ENCODE measurements at places on chromosomes 1 and 21.

DNA sequence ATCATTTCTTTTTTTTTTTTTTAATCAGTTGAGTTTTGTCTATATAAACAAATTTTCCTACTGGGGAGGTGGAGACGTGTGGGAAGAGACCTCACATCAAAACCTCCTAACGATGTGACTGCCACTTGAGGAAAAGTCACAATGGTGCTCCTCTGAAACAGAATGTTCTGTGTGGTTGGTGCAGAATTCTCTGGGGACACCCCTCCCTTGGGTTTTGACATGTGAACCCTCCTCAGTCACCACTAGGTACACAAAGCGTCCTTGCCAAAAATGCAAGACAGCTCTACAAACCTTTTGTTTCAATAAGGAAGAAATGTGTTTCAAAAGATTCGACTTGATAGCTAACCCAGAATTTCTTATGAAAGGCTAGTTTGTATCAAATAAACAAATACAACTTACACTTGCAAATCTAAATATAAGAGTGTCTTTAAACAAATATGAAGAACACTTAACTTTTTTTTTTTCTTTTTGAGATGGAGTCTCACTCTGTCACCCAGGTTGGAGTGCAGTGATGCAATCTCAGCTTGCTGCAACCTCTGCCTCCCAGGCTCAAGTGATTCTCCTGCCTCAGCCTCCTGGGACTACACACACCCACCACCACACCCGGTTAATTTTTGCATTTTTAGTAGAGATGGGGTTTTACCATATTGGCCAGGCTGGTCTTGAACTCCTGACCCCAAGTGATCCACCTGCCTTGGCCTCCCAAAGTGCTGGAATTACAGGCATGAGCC is 9.3 kb downstream of the SLC25A24 start:
- no peak for DNase-seq
- peaks cover 67% of the 10 kb centered on the region for H3K36me3 ChIP-seq
- H3K4me3 ChIP-seq: no peak overlapping the region

DNA sequence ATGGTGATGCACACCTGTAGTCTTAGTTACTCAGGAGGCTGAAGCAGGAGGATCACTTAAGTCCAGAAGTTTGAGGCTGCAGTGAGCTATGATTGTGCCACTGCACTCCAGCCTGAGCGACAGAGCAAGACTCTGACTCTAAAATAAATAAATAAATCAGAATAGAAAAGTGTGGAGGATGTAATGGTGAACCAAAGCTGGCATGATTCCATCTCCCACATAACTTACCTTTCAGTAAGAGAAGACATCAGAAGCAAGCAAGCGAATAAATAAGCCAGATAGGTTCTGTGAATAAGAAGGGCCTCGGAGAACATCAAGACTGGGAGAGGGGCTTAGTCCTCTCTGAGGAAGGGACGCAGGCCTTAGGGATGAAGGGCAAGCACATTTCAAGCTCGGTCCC is 59.5 kb downstream of the TOMM20 start:
- DNase-seq: no peak
- H3K4me1 ChIP-seq: peaks cover 15% of the 10 kb centered on the region
- no peak overlapping the region for H3K4me3 ChIP-seq
- H3K36me3 ChIP-seq: no peaks in the 10 kb centered on the region
- H3K27ac ChIP-seq: no peak overlapping the region

- no peak for DNase-seq
- H3K27me3 ChIP-seq: peaks cover 11% of the 10 kb centered on the region
- H3K27ac ChIP-seq: no peak overlapping the region
- H3K4me3 ChIP-seq: no peak overlapping the region
Measured at GRCh38 chr1:66464802-66465201, 69.2 kb upstream of the SGIP1 start.

DNA sequence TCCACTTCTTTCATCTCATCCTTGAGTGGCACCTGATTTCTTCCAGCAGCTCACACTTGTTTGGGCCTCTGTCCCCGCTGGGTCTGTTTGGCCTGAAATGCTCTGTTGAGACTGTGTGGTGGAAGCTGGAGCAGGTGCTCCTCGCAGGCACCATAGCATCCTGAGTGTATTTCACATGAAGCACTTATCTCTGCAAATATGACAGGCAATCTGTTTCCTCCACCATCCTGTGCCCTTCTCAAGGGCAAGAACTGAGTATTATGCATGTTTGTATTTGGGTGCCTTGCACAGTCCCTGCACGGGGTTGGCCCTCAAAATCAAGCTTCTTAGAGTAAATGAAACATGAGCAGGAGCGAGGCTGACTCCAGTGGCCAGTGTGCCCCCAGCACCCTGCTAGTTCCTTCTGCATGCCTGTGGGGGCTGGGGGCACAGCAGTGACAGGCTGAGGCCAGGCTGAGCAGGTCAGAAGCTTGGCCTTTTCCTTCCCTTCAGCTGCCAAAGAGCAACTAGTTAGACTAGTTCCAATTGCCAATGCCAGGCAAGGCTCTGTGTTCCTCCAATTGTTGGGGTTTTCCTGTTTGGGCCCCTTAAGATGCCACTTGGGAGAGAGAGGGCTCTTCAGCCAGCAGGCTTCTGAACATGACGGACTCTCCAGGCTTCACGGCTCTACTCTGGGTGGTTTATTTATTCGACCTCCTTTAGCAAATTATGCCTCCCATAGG is 129.6 kb upstream of the ATP1A1 start:
- peaks cover 2% of the 10 kb centered on the region for H3K27me3 ChIP-seq
- H3K4me1 ChIP-seq: no peaks in the 10 kb centered on the region
- DNase-seq: no peak
- no peak overlapping the region for H3K4me3 ChIP-seq
- no peaks in the 10 kb centered on the region for H3K36me3 ChIP-seq

GRCh38 chr21:37005548-37006485 is 685 bp upstream of the RIPPLY3 start:
- no peak overlapping the region for H3K27ac ChIP-seq
- peaks cover 37% of the 10 kb centered on the region for H3K27me3 ChIP-seq
- no peak overlapping the region for H3K4me3 ChIP-seq
- no peak for DNase-seq
- no peaks in the 10 kb centered on the region for H3K36me3 ChIP-seq

GRCh38 chr1:223210788-223211120 is 67.7 kb upstream of the TLR5 start:
- no peak overlapping the region for H3K27ac ChIP-seq
- no peak for DNase-seq
- H3K27me3 ChIP-seq: peaks cover 20% of the 10 kb centered on the region
- no peaks in the 10 kb centered on the region for H3K4me1 ChIP-seq
- H3K36me3 ChIP-seq: no peaks in the 10 kb centered on the region

DNA sequence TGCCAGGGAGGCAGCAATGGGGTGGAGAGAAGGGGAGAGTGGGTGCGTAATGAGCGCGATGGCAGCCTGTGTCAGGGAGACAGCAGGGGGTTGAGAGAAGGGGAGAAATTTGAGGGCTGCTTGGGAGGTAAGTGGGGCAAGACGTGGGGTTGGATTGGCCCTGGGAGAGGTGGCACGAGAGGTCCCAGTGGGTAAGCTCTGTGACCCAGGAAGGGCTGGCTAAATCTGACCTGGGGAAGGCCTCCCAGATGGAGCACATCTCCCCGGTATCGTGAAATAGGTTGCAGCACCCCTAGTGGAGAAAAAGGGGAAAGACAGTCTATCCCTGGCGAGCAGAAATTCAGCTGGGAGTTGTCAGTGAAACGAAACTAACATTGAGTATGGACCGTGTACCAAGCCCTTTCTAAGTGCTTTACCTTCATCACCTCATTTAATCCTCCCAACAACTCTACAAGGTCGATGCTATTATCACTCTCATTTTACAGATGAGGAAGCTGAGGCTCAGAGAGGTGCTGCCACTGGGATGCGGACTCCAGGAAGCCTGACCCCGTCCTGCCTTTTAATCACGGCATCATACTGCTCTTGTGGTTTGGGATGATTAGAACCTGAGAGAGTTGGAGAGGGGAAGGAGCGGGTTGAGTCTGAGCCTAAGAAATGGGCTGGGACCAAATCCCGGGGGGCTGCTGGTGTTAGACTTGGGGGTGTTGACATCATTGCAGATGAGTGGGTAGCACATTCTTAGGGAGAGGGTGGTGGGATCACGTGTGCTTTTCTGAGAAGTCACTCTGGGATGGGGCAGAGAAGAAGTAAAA is 56.6 kb upstream of the RPL11 start:
- peak overlapping the region; percentile 67 for H3K4me3 ChIP-seq
- peak; percentile 46 for DNase-seq
- peak overlapping the region; percentile 42 for H3K27ac ChIP-seq
- peaks cover 2% of the 10 kb centered on the region for H3K27me3 ChIP-seq

DNA sequence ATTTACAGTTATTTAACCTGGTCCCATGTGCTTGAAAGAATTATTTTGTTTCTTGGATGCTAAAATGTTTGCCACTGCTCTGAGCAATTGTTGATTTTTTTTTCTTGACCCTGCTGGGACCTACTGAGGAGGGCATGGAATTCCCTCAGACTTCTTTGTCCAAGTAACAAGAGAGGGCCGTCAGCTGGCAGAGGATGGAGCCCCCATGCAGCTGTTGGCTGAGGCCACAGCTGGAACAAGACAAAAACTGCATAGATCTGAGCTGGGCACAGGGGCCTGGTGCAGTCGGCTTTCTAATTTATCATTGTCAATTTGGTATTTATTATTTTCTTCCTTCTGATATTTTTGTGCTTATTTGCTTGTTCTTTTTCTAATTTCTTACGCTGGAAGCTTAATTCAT is 39.6 kb upstream of the ABCG1 start:
- H3K36me3 ChIP-seq: no peaks in the 10 kb centered on the region
- H3K27ac ChIP-seq: no peak overlapping the region
- H3K4me3 ChIP-seq: no peak overlapping the region
- peaks cover 38% of the 10 kb centered on the region for H3K27me3 ChIP-seq
- DNase-seq: no peak

DNA sequence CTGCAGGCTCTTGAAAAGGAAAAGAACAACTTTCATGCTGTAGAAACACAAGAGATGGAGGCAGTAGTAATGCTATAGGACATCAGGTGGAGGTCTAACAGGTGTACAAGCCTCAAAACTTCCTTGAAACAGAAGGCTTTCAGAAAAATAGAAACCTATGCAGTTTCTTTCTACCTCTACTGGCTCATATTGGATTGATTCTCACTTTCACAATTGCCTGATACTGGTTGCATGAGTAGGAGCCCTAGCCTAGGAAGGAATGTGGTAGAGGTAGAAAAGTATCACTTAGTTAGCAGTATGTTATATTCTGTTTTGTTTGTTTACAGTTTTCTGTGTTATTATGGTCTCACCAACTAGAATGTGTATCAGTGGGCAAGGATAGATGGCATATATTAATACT is 175.4 kb upstream of the GORAB start:
- no peaks in the 10 kb centered on the region for H3K36me3 ChIP-seq
- H3K4me3 ChIP-seq: no peak overlapping the region
- no peak overlapping the region for H3K27ac ChIP-seq
- DNase-seq: no peak
- H3K27me3 ChIP-seq: no peaks in the 10 kb centered on the region

GRCh38 chr1:84876353-84876752 is 16.7 kb downstream of the LPAR3 start:
- DNase-seq: no peak
- H3K4me3 ChIP-seq: no peak overlapping the region
- H3K4me1 ChIP-seq: no peaks in the 10 kb centered on the region
- H3K27me3 ChIP-seq: peaks cover 46% of the 10 kb centered on the region

GRCh38 chr21:36582271-36582670 is 102.3 kb upstream of the CLDN14 start:
- no peak for DNase-seq
- no peaks in the 10 kb centered on the region for H3K27me3 ChIP-seq

GRCh38 chr1:32336963-32337675 is 1.1 kb upstream of the MARCKSL1 start:
- peak overlapping the region; percentile 54 for H3K4me3 ChIP-seq
- H3K27me3 ChIP-seq: no peaks in the 10 kb centered on the region
- H3K4me1 ChIP-seq: peaks cover 31% of the 10 kb centered on the region
- no peak overlapping the region for H3K27ac ChIP-seq

DNA sequence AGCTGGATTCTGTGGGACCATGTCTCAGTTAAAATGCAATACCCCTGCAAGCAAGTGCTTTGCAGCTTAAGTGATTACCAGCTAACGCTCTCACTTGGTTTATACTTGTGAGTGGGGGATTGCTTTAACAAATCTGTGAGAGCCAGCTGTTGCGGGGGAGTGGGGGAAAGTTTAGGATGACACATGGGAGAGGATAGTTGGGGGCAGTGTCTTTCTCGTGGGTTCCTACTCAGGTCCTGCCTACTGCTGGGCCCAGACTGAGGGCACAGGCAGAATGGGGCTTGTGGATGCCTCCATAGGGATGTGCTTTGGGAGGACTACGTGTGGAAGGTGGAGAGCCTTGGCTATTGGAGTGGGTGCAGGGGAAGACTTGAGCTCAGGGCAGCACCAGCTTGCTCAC is 60.1 kb downstream of the ELK4 start:
- no peaks in the 10 kb centered on the region for H3K36me3 ChIP-seq
- DNase-seq: no peak
- H3K4me1 ChIP-seq: no peaks in the 10 kb centered on the region
- peaks cover 53% of the 10 kb centered on the region for H3K27me3 ChIP-seq
- no peak overlapping the region for H3K4me3 ChIP-seq

- H3K27ac ChIP-seq: no peak overlapping the region
- DNase-seq: no peak
- no peaks in the 10 kb centered on the region for H3K4me1 ChIP-seq
- H3K4me3 ChIP-seq: no peak overlapping the region
Measured at GRCh38 chr21:16002874-16003466, 273.2 kb downstream of the USP25 start.

DNA sequence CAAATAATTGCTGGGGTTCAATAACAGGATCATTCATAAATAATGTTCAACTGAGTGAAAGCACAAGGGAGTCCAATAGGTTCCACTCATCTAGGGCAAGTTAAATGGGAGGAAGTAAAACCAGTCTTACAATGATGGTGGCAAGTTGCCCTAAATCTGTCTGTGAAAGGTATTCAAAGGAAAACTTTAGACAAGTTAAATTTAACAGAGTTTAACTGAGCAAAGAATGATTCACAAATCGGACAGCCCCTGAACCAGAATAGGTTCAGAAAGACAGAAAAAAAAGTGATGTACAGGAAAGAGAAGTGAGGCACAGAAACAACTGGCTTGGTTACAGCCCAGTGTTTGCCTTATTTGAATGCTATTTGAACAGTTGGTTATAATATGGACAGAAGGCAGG is 183.5 kb upstream of the ADGRL4 start:
- H3K36me3 ChIP-seq: no peaks in the 10 kb centered on the region
- no peaks in the 10 kb centered on the region for H3K27me3 ChIP-seq
- peaks cover 4% of the 10 kb centered on the region for H3K4me1 ChIP-seq
- no peak overlapping the region for H3K4me3 ChIP-seq
- DNase-seq: no peak
- H3K27ac ChIP-seq: no peak overlapping the region

- peaks cover 46% of the 10 kb centered on the region for H3K4me1 ChIP-seq
- no peak for DNase-seq
- no peak overlapping the region for H3K27ac ChIP-seq
Measured at GRCh38 chr1:221739018-221739676, 2.7 kb downstream of the DUSP10 start.

- no peaks in the 10 kb centered on the region for H3K4me1 ChIP-seq
- H3K36me3 ChIP-seq: no peaks in the 10 kb centered on the region
- H3K27ac ChIP-seq: no peak overlapping the region
- no peak overlapping the region for H3K4me3 ChIP-seq
- no peak for DNase-seq
Measured at GRCh38 chr1:53608071-53608470, 130.9 kb downstream of the GLIS1 start.
